GM12878 (cell line): ENCODE measurements at places on chromosomes 3 and 15. TPM values are rescaled to one million over a fixed set of nuclear protein-coding genes. Genes with fewer than 3 reads are reported as not detected.

- DNase-seq = no peak
Observed at GRCh38 chr3:184761075-184761841, 49.4 kb upstream of the MAGEF1 start.

NOX5 gene
- not detected in 2 replicates for polyA plus RNA-seq

GABRB3 gene
- 0.05 TPM in 2 replicates for polyA plus RNA-seq

DNA sequence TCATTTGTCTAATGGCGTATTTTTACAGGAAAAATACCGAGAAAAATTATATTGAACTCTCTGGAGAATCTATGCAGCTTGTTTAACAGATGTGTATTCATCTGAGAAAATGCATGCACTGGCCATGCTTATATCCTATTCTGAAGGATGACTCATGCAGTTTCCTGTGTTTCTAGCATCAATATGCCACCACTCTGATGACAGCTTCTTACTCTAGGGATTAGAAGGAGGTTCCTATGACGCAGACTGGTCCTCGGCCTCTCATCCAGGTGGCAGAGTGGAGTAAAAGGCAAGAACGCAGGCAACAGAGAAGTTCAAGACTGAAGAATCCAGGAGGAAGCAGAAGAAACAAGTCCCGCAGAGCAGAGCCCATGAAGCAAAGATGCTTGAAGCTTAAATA is 910.0 kb upstream of the ROBO1 start:
- DNase-seq = no peak

- no peak for DNase-seq
Observed at GRCh38 chr15:101107101-101107500, 144.7 kb downstream of the CHSY1 start.
